ENCODE measurements at places on chromosomes 11 and 22.

DNA sequence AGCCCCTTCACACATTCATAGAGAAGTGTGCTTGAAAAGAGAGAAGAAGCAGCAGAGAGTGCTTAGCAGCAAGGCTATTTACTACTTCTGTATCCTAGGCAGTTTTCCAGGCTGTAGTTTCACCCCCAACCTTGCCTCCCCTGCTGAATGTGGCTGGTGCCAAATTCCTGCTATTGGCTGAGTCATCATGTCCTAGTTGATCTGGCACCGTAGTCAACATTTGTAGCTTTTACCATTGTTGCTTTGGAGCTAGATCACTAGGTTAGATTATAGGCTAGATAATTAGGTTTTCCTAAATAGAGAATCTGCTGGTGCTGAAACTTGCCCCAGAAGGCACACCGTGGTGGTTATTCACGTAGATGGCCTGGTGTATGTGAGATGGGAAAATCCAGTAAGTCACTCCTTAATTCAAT lies 32.7 kb downstream of the ARHGAP42 start:
- no peak for DNase-seq

DNA sequence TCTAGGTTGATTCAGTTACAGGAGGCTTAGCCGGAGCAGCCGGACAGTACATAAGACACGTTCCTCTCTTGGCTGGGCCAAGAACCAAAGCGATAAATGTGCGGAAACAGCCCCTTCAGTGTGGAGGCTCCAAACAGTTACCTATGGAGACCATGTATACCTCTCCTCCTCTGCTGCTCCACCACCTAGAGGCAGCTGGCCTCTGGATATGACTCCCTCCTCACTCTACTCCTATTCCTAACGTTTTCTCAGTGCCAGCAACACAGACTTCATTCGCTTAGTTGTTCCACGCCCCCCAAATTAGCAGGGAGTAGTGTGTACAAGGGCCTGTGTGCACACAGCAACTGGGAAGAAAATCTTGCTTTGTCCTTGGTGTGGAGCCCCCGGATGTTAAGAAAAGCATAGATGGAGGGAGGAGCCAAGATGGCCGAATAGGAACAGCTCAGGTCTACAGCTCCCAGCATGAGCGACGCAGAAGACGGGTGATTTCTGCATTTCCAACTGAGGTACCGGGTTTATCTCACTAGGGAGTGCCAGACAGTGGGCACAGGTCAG lies 362.3 kb upstream of the KIRREL3 start:
- DNase-seq: no peak

DNA sequence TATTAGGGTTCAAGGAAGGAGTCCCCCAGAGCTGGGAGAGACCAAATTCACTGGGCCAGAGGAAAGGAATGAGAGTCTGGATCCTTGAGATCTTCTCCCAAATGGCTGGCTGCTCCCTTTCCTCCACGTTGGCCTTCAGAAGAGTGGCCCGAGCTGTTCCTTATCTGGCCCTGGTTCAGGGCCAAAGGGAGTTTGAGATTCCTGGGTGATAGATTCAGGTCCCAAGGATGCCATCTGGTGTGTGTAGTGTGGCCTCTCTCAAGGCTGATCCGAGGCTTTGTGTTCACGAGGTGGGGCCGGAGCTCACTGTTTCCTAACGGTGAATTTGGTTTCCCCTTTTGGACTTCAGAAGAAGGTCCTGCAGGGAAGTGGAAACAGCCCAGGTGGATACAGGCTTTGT lies 17.4 kb upstream of the ABCC8 start:
- no peak for DNase-seq

GRCh38 chr22:48898524-48899250 lies 929.0 kb downstream of the BRD1 start:
- no peak for DNase-seq

- DNase-seq: peak; percentile 9
Measured at GRCh38 chr11:68047437-68048290, 8.8 kb downstream of the TCIRG1 start.

DNA sequence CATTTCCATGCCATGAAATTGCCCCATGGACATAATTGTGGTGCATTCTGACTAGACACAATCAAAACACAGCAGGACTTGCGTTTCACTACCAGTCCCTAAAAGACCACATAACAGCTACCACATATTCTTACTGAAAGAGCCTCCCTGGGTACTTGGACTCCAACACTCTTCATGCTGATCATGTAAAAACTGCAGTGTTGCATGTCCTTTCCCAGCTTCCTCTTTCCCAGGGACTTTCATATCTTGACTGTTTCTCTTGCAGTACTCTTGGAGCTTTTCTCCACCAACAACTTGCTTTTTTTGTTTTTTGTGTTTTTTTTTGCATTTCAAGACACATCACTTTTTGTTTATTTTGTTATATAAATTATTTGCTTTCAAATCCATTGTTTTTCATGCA lies 22.9 kb downstream of the MS4A6E start:
- DNase-seq: no peak

- DNase-seq: no peak
Measured at GRCh38 chr11:96021901-96022650, 98.2 kb upstream of the MTMR2 start.

DNA sequence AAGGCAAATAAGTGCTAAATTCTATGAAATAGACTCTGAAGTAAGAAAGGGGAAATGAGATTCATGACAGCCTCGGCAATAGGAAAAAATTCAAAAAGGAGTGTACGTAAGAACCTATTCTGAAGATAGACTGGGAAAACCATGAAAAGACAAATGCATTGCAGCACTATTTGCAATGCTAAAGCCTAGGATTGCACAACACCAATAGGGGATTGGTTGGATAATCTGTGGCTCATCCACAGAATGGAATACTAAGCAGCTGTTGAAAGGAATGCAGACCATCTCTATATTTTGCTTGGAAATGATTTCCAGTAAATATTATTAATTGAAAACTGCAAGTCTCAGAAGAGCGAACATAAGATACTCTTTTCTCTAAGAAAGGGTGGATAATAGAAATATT lies 91.7 kb upstream of the CLMP start:
- no peak for DNase-seq

DNA sequence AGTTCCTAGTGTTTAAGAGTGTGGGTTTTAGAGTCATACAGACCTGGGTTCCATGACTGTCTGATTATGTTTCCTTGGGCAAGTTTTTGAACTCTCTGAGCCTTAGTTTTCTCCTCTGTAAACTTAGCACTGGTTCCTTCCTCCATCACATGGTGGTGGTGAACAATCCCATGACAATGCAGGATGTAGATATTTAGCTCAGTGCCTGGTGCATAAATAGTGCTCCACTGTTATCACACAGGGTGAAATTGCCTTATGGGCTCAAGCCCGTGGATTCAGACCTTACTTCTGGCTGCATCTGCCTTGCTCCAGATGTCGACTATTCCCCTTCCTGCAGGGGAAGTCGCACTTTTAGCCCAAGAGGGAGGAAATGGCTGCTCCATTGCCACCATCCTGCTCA lies 62.7 kb downstream of the LDLRAD3 start:
- DNase-seq: no peak

DNA sequence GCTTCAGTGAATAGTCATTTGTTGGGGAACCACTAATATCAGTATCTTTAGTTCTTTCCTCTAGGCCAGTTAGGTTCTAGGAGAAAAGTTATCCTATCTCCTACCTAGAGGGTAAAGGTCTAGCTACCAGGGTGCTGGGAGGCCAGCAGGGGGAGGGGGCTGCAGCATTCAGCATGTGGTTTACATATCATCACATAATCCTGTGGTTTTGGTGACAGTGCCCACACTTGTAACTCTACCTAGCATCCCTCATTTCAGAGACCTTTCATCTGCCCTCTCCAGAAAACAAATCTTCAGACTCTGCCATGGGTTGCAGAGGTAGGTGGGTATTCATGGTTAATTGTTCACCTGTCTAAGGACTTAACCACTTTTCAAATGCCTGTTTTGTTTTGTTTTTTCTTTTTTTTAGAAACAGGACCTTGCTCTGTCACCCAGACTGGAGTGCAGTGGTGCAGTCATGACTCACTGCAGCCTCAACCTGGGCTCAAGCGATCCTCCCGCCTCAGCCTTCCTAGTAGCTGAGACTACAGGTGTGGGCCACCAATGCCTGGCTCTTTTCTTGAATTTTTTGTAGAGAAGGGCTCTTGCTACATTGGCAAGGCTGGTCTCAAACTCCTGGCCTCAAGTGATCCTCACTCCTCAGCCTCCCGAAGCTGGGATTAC lies 146.8 kb downstream of the ENTHD1 start:
- DNase-seq: no peak

DNA sequence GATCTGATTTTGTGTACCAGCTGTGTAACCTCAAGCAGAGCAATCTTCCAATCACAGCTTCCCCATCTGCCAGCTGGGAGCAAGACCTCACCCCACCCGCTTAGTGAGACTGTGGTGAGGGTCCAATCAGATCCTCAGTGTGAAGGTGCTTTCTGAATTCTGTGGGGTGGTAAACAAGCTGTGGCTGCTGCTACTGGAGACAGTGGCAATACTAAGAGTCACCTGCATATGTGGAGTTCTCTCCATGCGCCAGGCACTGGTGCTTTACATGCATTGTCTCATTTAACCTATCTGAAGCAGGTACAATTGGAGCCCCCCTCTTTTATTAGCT lies 50.4 kb downstream of the CWC15 start:
- DNase-seq: no peak

- no peak for DNase-seq
Measured at GRCh38 chr11:12618743-12619540, 55.3 kb upstream of the TEAD1 start.

GRCh38 chr11:61756452-61757212 lies 4.2 kb downstream of the MYRF start:
- no peak for DNase-seq

DNA sequence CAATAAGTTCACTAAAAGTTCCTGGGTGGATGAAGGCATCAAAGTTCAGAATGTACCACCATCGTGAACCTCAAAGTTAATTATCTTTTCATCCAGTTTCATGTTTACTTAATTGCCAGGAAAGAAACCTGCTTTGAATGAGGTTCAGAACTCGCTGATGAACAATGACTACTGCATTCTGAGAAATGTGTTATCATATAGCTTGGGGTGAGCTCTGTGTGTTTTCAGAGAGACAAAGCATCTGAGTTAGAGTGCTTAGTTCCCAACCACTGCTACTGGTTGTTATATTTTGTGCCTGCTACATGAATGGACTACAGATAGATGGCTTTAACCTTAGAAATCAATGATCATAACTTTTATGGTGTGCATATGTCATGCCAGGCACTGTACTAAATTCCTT lies 1131.0 kb downstream of the DLG2 start:
- no peak for DNase-seq

DNA sequence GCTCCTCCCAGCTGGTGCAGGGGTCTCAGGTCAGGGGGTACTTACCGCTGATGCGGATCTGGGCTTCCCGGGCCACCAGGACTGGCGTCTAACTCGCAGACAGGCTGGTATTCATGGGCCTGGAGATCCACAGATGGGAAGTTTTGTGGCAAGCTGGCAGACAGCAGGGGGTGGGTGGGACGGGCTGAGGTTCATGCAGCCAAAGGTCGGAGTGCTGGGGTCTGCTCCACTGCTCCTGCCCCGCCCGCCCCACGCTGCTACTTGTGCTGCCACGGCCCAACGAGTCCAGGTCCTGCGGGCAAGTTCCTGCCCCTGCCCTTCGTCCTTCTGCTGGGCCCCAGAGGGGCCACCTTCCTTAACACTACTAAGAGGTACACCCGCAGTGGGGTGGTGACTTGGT lies 3.1 kb downstream of the ACY3 start:
- DNase-seq: peak; percentile 39

- DNase-seq: no peak
Measured at GRCh38 chr11:110833033-110833484, 120.8 kb upstream of the ARHGAP20 start.

GRCh38 chr11:534396-535209 lies 773 bp downstream of the HRAS start:
- peak; percentile 64 for DNase-seq

DNA sequence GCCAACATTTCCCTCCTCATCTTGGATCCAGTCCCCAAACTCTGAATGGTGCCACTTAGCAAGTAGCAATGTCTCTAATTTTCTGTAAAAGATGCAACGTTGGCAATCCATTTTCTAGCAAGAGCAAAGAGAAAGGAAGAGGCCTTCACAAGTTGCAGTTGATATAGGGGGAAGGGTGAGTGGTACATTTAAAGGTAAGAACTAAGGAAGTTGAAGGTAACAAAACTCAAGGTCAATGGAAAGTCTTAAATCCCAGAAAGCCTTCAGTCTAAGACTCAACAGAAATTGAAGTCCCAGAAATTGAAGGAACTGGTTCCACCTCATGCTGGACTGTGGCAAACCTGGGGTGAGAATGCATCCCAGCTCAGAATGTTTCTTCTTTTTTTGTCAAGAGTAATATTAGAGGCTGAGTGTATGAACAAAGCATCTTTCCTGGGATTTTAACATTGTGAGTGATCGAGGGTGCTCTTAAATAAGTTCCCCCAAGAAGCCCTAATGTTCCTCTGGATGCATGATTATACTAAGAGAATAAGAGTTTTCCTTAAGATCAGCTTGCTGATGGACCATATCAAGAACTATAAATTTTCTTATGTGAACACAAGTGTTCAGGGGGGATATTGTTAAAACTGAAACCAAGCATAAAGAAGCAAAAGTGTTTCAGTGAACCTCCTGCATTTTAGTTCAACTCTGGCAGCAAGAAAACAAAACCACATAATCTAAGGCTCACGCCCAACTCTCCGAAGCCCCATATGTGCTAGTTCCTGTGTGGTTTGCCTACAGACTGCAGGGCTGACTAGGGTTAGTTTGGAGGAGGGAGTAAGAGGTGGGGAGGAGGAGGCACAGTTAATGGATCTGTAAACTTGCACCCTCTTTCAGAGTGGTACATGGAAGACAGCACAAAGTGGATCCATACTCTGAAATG lies at the start of gene GRAP2:
Gene GRAP2 (plus strand): TSS at position 779 of the 922 bp plus-strand sequence. CDS start 46,023 bp downstream, outside the sequence.
- peak; percentile 56 for DNase-seq

DNA sequence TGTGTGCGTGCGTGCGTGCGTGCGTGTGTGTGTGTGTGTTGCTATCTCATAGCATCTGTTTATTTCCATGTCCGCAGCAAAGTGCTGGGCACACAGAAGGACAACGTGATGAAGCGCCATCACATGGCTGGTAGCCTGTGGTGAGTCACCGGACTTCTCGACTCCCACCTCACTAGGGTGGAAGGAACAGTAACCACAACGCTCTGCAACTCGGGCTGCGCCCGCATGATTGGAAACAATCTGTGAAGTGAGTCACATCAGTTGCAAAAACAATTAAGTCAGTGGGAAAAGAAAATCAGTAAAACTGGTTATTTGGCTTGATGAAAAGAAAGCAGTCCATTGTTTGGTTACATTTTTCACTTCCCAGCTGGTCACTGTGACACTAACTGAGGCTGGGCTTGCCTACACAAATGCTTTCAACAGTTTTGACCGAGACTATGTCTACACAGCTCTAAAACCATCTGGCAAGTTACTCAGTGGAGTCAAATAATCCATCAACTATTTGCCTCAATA lies 437.3 kb upstream of the CADM1 start:
- DNase-seq: no peak

DNA sequence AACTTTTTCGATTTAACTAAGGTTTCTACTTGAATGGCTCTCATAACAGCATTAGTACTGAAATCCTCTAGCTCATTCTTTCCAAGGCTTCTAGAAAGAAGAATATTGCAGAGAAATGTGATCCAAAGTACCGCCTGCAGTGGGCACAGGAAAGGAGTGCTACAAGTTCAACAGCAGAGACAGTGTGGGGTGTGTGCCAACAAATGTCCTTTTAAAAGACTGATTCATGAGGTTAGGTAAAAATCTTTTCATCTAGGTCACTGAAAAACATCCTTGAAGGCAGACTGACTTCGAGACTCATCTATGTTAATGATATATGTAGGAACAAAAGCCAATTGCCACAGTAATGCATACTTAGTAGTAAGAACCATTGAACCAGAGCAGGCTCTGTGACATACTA lies 349.1 kb upstream of the PITPNB start:
- DNase-seq: no peak

Measured in B cell (primary cell).